ENCODE measurements at places on chromosomes 2 and 18.
A peak's percentile ranks its signal among the peaks of the same experiment; 100 is the strongest.

- H3K4me3 ChIP-seq = no peak overlapping the region
- H3K27me3 ChIP-seq = peaks cover 25% of the 10 kb centered on the region
- peaks cover 4% of the 10 kb centered on the region for H3K36me3 ChIP-seq
- DNase-seq = no peak
- H3K27ac ChIP-seq = no peak overlapping the region
Observed at GRCh38 chr2:12990523-12990922, 273.8 kb downstream of the TRIB2 start.

GRCh38 chr2:162828545-162828944 lies 10.0 kb downstream of the KCNH7 start:
- H3K36me3 ChIP-seq = no peaks in the 10 kb centered on the region
- H3K4me3 ChIP-seq = no peak overlapping the region
- no peaks in the 10 kb centered on the region for H3K4me1 ChIP-seq
- DNase-seq = no peak
- H3K27me3 ChIP-seq = no peaks in the 10 kb centered on the region

DNA sequence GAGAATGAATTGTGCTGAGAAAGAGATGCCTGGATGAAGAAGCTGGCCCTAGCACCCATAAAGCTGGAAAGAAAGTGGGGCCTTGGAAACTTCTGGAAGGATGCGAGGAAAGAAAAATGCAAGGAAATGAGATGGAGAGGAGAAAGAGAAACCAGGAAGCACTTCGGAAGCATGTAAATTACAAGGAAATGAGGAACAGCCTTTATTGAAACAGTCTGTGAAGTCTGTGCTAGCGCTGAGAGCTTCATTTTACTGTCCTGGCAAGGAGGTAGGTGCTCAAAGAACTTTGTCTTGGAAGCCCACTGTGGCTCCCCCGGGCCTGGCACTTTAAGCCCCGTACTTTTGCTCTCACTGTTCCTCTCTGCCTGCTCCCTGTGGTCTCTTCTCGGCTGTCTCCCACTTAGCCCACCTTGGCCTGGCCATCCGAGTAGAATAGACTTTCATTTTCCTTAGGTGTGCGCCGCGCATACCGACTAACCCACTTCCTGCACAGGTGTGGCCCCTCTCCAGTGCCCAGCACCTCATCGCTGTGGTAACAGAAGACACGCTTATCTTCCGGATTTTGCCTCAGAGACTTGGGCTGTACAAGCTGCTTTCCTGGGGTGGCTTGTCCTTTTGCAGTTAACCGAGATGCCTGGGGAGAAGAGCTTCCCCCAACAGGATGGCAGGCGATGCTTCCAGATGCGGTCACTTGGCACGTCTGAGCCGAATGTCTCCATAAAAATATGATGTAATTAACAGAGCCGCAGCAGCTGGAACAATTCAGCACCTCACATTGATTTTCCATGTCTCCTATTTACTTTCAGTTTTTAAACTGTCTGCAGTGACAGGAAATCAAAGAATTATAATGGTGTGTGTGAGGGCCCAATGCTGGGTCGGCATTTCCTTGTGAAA lies 199.6 kb downstream of the HRH4 start:
- peak overlapping the region; percentile 88 for H3K27ac ChIP-seq
- H3K36me3 ChIP-seq = peaks cover 2% of the 10 kb centered on the region
- DNase-seq = peak; percentile 70
- peaks cover 15% of the 10 kb centered on the region for H3K4me1 ChIP-seq

DNA sequence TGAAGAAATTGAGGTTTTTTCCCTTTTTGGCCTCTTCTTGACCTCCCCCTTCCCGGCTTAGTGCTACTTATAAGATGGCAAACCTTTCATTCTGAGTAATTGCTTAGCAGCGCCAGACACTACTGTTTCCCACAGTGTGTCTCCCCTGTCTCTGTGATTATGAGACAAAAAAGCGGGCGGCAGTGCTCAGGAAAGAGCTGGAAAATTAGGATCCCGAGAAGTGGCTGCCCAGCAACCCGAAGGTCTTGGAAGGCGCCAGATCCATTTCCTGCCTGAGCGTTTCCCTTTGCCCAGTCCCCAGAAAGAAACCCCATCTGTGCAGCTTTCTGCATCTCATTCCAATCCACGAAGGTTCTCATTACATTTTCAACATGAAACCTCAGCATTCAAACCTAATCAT lies 191.9 kb upstream of the APCDD1 start:
- H3K27ac ChIP-seq = no peak overlapping the region
- H3K27me3 ChIP-seq = peaks cover 4% of the 10 kb centered on the region
- DNase-seq = no peak
- H3K4me1 ChIP-seq = peaks cover 3% of the 10 kb centered on the region

GRCh38 chr2:169637620-169638019 lies 53.5 kb downstream of the PPIG start:
- peaks cover 7% of the 10 kb centered on the region for H3K36me3 ChIP-seq
- H3K27me3 ChIP-seq = no peaks in the 10 kb centered on the region
- no peak for DNase-seq
- no peak overlapping the region for H3K4me3 ChIP-seq
- H3K27ac ChIP-seq = no peak overlapping the region

GRCh38 chr2:109401370-109401769 lies 212.4 kb downstream of the SEPTIN10 start:
- no peak for DNase-seq
- no peaks in the 10 kb centered on the region for H3K36me3 ChIP-seq
- peaks cover 29% of the 10 kb centered on the region for H3K4me1 ChIP-seq
- H3K27me3 ChIP-seq = no peaks in the 10 kb centered on the region
- no peak overlapping the region for H3K27ac ChIP-seq
- H3K4me3 ChIP-seq = no peak overlapping the region

DNA sequence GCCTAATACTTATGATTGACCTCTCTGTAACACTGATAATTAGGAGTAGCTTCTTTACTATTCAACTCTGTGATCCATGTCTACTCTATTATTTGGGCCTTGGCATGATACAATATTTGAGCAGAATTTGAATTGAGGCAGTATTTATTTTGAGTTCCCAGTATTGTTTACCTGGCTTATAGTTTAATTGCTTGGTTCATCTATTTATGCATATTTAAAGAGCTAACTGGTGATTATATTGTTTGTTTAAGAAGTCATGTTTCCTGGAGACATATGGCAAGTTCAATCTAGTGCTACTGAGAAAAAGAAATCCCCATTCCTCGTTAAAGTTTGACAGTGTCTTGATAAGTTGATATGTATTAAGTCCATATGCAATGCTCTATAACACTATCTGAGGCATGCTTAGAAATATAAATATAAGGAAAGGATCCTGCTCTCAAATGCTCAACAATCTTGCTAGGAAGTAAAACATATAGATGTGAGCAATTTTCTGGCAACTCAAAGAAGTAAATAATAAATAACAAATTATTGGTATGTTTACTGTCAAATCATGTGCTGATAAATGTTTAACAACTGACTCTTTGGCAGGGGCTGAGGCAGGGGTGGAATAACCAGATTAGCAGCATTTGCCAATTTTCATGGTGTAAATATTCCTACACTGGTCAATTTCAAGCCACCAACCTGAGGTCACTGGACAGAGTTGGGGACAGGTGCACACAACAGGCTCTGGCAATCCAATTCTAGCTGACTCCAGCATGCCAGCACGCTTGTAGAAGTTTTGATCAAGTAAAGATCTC lies 430.2 kb upstream of the PIK3C3 start:
- no peak for DNase-seq
- no peaks in the 10 kb centered on the region for H3K36me3 ChIP-seq
- H3K27ac ChIP-seq = no peak overlapping the region
- H3K27me3 ChIP-seq = no peaks in the 10 kb centered on the region
- no peaks in the 10 kb centered on the region for H3K4me1 ChIP-seq

DNA sequence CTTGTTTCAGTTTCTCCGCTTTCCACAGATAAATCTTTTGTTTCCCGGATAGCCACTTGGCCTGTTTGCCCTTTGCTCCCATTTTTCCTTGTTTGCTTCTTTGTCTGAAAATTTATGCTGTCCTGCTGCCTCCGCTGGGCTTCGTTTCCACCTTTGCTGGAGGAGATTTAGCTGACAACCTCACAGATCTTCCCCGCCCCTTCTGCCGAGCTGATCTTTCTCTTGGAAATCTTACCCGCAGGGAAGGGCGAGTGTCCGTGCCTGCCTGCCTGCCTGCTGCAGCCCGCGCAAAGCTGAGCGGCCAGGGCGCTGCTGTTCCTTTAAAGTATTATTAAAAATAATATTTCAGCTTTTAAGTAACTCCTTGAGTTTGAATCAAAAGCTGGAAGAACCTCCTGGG lies 1.4 kb upstream of the XRCC5 start:
- no peak overlapping the region for H3K27ac ChIP-seq
- no peak for DNase-seq
- H3K36me3 ChIP-seq = peaks cover 37% of the 10 kb centered on the region
- peaks cover 40% of the 10 kb centered on the region for H3K4me1 ChIP-seq
- peak overlapping the region; percentile 4 for H3K4me3 ChIP-seq

DNA sequence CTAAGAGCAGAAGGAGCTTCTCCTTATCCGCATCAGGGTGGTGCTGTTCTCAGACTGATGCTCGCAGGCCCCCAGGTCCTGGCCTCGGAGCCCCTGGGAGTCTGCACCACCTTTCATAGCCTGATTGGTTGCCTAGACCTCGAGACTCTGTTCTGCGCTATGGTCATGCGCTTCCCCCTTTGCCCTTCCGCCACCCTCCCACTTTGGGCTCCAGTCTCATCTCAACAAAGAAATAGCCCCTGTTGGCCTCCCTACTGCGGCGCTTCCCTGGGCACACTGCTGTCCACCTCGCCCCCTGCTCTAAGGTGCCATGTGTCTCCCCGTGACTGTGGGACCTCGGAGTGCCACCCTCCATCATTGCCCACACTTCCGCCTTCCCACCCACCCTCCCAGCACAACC lies 102.9 kb upstream of the TWIST2 start:
- H3K27me3 ChIP-seq = peaks cover 5% of the 10 kb centered on the region
- H3K4me1 ChIP-seq = no peaks in the 10 kb centered on the region
- DNase-seq = no peak
- H3K36me3 ChIP-seq = no peaks in the 10 kb centered on the region
- no peak overlapping the region for H3K4me3 ChIP-seq

DNA sequence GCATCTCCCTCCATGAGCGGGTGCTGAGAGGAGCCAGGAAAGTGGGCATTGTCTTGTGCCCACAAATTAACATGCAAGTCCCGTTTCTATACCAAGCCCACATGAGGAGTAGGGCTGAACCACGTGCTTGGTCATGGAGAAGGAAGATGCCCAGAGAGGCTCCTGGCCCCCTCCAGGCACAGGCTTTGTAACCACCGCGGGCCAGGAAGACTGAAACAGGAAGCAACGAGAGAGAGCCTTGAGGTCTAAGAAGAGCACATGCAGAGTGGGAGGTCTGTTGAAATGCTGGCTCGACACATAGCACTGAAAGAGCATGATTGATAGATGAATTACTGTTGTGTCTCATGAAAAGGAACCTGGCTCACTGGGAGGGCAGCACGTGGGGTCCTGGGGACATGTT lies 36.3 kb downstream of the VWA3B start:
- no peak overlapping the region for H3K27ac ChIP-seq
- no peak overlapping the region for H3K4me3 ChIP-seq
- H3K36me3 ChIP-seq = no peaks in the 10 kb centered on the region
- H3K27me3 ChIP-seq = peaks cover 6% of the 10 kb centered on the region
- no peak for DNase-seq

GRCh38 chr2:212929116-212929515 lies 222.3 kb downstream of the IKZF2 start:
- H3K27me3 ChIP-seq = no peaks in the 10 kb centered on the region
- no peak overlapping the region for H3K27ac ChIP-seq
- peaks cover 3% of the 10 kb centered on the region for H3K4me1 ChIP-seq
- no peaks in the 10 kb centered on the region for H3K36me3 ChIP-seq
- no peak for DNase-seq

DNA sequence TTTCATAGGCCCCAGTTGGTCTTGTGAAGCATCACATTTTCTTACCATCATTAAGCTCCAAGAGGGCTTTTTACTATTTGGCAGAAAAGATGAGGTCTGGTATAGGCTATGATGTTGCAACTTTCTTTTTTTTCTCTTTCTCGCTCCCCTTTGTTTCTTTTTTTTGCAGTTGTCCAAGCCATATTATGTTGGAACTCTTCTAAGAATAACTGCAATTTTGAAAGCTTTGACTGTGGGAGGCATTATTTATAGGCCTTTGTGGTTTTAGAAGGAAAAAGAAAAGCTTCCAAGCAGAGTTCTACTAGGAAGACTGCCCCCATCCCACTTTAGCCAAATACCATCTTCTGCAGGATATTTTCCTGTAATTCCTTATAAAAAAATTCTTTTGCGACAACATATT lies 571.6 kb downstream of the ARHGAP15 start:
- peaks cover 52% of the 10 kb centered on the region for H3K36me3 ChIP-seq
- no peak overlapping the region for H3K4me3 ChIP-seq

DNA sequence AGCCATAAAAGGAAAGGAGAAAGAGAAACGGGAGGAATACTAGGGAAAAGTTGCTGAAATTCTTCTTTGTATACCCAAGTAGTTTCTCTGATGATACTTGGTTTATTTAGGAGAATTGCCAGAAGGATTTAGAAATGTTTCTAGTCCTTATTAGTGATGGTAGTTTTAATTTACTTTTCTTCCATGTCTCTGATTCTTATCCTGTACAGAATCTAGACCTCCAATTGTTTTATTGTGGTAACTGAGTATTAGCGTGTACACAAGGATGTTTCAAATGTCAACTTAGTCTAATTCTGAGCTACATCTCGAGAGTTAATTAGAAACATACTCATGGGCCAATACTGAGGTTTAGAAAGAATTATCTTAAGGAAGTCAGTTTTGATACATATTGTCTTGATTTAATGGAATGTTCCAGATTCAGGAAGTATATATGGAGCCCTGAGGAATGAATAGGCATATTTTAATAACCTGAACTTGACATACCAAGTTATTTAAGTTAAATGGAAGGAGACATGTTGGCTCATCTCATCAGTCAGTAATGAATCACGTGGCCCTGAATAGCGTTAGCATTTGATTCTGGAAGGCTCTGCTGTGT lies 219.6 kb downstream of the LTBP1 start:
- H3K27me3 ChIP-seq = peaks cover 2% of the 10 kb centered on the region
- no peak for DNase-seq
- H3K4me1 ChIP-seq = no peaks in the 10 kb centered on the region
- no peak overlapping the region for H3K4me3 ChIP-seq
- H3K36me3 ChIP-seq = no peaks in the 10 kb centered on the region

Data from activated CD8-positive, alpha-beta T cell treated with anti-CD3 and anti-CD28 coated beads, Interleukin-2, amount 10 ng/mL, durations not matched to agents 7 days and 5 days (primary cell).